ENCODE measurements at places on chromosomes 2 and 18.

DNA sequence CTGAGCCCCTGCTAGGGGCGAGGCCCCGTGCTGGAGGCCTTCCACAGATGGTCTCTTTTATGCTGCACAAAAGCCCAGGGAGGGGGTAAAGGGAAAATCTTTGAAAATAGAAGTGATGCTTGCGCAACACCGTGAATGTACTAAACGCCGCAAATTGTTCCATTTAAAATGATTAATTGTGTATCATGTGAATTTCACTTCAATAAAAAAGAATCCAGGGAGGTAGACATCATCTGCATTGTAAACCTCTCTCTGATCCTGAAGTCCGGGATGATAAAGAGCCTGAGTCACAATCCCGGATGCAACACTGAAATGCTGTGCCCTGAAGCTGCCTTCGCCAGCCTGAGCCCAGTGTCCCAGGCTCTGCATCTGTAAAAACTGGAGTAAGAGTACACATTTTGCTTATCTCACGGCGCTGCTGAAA, 107.7 kb upstream of the PPP1CB start:
- DNase-seq: no peak

GRCh38 chr2:238158509-238159070, at the start of gene ERFE:
ERFE (plus strand) TSS chr2:238158970; CDS start chr2:238159008, 38 bp downstream.
- peak; percentile 28 for DNase-seq

DNA sequence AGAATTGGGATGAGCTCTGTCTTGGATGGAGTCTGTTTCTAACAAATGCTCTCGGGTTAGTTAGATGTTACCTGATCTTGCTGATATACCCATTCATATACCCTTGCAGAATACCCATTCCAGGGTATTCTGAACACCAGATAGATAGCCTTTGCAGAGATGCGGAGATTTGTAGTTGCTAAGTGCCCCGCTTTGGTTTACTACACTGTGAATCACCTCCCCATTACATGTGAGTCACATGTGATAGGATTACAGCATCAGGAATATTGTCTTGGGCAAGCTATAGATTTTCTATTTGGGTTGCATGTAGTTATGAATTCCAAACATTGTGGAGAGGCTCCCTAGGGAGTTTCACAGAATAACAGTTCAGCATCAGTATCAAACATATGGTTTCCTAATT, 3.8 kb downstream of the VSNL1 start:
- no peak for DNase-seq

DNA sequence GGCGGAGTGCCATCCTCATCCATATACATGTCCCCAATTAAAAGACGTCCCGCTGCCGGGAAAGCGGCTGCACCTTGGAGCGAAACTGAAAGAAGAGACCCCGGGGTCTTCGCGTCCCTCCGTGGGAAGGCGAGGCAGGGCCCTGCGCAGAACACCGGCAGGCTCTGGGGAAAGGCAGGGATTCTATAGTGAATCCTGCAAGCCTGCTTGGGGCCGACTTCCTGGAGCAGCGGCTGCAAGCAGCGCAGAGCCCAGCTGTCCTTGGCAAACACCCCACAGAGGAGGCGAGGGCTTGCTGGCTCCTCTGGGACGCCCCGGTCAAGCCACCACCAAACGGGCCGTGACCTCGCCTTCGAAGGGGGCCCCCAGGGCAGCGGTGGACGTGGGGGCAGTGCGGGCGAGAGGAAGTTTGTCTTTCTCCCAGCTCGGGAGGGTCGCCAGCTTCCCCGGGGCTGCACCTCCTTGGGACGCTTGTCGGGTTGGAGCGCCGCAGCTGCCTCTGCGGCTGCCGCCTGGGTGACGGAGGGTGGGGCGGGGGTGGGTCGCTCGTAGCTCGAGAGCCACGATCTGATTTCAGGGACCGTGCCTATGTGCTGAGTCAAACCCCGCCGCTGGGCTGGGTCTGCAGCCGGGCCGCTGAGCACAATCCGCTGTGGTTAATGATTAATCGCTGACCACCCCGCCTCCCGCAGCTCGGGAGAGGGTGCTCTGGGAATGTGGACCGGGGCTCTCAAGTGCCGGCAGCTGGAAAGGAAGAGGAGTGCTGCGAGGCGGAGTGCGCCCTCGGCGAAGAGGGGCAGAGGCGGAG, 486 bp upstream of the GPR39 start:
- no peak for DNase-seq

DNA sequence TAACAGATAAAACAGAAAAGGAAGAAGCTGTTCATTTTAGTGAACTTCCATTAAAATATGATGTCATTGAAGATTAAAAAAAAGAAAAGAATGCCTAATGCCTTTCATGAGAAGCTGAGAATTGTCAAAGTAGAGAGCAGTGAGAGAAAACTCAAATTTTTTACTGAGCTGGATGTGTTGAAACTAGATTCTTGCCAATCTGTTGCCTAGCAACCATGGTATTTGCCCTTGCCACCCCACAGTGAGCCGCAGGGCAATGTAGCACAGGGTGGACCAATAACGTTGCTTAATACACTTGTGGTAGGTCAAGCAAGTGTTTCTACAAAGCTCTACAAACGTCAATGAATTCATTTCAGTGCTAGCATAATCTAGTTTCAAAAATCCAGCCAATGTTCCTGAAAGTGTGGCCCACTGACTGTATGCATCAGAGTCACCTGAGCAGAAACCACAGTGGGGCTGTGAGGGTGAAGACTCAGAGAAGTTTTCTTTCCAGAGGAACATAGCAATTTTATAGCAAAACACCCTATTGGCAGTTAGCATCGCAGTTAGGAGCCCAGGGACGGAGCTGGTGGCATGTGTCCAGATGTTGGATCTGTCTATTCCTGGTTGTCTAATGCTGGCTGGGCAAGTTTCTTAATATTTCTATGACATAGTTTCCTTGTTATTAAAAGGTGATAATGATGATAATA, 132.2 kb downstream of the DOCK10 start:
- DNase-seq: peak; percentile 53

DNA sequence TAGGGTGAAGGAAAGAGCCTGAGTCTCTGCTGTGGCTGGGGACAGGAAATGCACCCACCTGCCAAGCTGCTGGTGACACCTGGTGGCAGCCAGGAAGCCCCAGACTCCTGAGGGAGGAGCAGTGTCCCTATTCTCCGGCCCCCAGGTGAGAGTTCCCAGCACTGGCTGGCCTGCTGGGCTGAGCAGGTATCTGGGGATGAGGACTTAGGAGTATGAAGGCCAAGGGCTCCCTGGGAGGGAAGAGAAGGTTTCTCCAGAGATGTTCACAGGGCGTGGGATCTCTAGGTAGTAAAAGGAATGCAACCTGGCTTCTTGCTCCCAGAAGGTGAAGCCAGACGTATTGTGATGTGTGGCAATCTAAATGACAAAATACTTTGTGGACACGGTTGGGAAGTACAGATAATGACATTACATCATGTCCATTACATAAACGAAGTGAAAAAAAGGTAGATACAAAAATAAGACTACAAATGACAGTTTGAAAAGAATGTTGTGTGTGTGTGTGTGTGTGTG, 75.8 kb upstream of the SLC1A4 start:
- DNase-seq: no peak
